ENCODE measurements at places on chromosomes 4 and X. TPM values are rescaled to one million over a fixed set of nuclear protein-coding genes. Genes with fewer than 3 reads are reported as not detected.
A peak's percentile ranks its signal among the peaks of the same experiment; 100 is the strongest.

DNA sequence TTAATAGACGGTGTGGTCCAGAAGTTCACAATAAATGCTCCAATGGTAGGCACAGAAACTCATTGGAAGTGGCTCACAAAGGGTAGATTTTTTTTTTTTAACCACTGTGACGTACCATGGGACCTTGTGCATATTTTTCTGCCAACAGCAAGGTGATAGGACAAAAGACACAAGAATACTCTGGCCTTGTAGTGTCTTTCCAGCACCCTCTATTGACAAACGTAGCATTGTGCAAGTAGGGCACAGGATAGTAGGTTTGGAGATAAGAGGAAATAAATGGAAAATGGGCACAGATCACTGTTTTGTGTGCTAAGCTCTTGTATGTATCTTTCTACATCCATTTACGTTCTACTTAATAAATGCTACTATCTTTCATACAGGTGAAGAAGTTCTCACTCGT is 2054.9 kb downstream of the PCDH7 start:
- DNase-seq = no peak
- H3K36me3 ChIP-seq = no peaks in the 10 kb centered on the region

- no peak overlapping the region for H3K4me3 ChIP-seq
- H3K36me3 ChIP-seq = no peaks in the 10 kb centered on the region
- H3K4me1 ChIP-seq = no peaks in the 10 kb centered on the region
- no peaks in the 10 kb centered on the region for H3K27me3 ChIP-seq
- H3K27ac ChIP-seq = no peak overlapping the region
These were observed 286.9 kb downstream of the ZNF674 start for GRCh38 chrX:46258356-46258755.

The UGT2B17 gene
- total RNA-seq = 0.18 TPM

DNA sequence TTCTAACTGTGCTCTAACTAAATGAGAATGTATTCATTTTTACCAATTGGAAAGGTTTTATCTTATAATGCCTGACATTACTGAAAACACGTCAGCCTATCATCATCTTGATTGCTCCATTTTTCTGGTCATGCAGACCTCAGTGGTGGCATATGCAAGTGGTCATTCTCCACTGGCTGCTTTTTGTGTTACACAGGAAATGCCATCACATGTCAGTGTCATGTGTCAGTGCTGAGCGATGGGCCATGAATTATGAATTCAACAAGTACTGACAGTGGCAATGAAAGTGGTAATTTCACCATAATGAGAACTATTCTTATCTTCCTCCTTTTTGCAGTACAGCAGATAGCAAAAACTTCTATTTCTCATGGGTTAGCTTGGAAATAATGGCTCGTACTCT is 190.5 kb downstream of the PACRGL start:
- no peaks in the 10 kb centered on the region for H3K27me3 ChIP-seq
- DNase-seq = no peak
- H3K27ac ChIP-seq = no peak overlapping the region
- H3K4me1 ChIP-seq = no peaks in the 10 kb centered on the region

The NMU gene
- 0.83 TPM for total RNA-seq

The HEPH gene
- total RNA-seq = 11.4 TPM

DNA sequence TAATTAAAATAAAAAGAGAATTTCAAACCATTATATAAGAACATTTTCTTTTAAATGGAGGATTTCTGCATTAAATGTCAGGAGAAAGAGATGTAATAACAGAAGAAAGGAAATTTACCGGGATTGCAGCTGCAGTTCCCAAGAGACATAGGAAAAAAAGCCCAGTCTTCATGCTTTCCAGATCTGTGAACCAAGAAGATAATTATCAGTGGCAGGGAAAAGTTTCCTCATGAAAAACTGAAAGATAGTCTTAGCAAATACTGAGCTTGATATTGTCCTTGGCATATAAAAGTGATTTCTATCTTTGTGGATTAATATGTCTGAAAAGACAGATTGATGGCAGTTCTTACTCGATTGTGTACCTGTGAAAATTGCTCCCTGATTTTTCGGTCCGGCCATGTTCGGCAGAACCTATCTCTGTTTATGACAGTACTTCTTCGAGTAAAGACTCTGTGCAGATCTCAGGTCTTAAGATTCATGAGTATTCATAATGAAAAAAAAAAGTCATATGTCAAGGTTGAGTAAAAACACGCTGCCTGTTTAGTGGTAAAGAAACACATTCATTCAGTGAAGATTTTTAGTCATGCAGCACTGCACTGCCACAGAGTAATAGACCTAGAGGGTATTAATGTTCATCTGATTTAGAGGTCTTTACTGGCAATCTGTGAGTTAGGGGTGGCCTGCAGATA is 29.6 kb downstream of the SPARCL1 start:
- H3K27me3 ChIP-seq = no peaks in the 10 kb centered on the region
- H3K36me3 ChIP-seq = peaks cover 22% of the 10 kb centered on the region
- DNase-seq = no peak
- no peak overlapping the region for H3K27ac ChIP-seq
- no peak overlapping the region for H3K4me3 ChIP-seq

The TMEM192 gene
- total RNA-seq = 23.3 TPM

The MAGEA2B gene
- not detected for total RNA-seq

The BANK1 gene
- total RNA-seq = 12.2 TPM

GRCh38 chr4:24820541-24820940 is 25.2 kb downstream of the SOD3 start:
- H3K4me3 ChIP-seq = no peak overlapping the region
- H3K27ac ChIP-seq = no peak overlapping the region
- no peaks in the 10 kb centered on the region for H3K4me1 ChIP-seq
- no peak for DNase-seq
- peaks cover 28% of the 10 kb centered on the region for H3K36me3 ChIP-seq

The GAGE13 gene
- not detected for total RNA-seq

GRCh38 chr4:53306729-53307128 is 59.1 kb downstream of the SCFD2 start:
- no peak overlapping the region for H3K4me3 ChIP-seq
- no peak for DNase-seq
- no peaks in the 10 kb centered on the region for H3K36me3 ChIP-seq
- no peaks in the 10 kb centered on the region for H3K27me3 ChIP-seq
- H3K4me1 ChIP-seq = no peaks in the 10 kb centered on the region

The SSX1 gene
- total RNA-seq = not detected

The VEGFD gene
- total RNA-seq = 44.0 TPM

DNA sequence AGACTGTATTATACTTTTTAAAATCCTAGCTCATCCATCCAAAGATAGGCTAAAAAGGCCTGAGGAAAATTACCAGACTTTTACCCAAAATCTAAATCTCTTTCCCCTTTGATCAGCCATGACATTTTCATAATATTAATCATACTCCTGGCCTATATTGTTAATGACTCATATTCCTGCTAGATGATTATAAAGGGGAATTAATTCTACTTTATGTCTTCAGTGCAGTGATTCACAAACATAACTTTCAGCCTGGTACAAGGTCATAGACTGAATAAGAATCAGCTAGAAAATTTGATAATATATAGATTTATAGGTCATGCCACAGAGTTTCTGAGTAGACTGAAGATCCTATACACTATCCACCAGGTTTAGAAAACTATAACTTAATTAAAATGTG is 1905.4 kb downstream of the C4orf33 start:
- no peak overlapping the region for H3K4me3 ChIP-seq
- H3K27me3 ChIP-seq = no peaks in the 10 kb centered on the region
- H3K4me1 ChIP-seq = no peaks in the 10 kb centered on the region
- DNase-seq = no peak
- H3K36me3 ChIP-seq = no peaks in the 10 kb centered on the region
- H3K27ac ChIP-seq = no peak overlapping the region

The TEX11 gene
- not detected for total RNA-seq

DNA sequence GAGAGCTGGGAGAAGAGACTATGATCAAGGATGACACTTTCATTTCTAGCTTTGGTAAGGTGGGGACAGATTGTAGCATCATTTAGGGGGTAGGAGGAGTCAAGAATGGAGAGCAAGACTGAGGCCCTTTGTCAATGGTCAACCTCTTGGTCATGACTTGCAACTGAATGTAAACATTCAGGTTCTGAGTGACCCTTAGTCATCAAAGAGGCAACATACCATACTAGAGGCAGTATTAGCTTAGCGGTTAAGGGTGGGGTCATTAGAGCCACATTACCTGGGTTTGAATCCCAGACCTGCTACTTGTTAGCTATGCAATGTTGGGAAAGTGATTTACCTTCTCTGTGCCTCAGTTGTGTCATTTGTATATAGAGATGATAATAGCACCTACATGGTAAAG is 76.5 kb downstream of the MED28 start:
- H3K27me3 ChIP-seq = no peaks in the 10 kb centered on the region
- no peaks in the 10 kb centered on the region for H3K36me3 ChIP-seq
- no peak overlapping the region for H3K4me3 ChIP-seq
- no peak for DNase-seq
- H3K4me1 ChIP-seq = no peaks in the 10 kb centered on the region
- H3K27ac ChIP-seq = no peak overlapping the region

DNA sequence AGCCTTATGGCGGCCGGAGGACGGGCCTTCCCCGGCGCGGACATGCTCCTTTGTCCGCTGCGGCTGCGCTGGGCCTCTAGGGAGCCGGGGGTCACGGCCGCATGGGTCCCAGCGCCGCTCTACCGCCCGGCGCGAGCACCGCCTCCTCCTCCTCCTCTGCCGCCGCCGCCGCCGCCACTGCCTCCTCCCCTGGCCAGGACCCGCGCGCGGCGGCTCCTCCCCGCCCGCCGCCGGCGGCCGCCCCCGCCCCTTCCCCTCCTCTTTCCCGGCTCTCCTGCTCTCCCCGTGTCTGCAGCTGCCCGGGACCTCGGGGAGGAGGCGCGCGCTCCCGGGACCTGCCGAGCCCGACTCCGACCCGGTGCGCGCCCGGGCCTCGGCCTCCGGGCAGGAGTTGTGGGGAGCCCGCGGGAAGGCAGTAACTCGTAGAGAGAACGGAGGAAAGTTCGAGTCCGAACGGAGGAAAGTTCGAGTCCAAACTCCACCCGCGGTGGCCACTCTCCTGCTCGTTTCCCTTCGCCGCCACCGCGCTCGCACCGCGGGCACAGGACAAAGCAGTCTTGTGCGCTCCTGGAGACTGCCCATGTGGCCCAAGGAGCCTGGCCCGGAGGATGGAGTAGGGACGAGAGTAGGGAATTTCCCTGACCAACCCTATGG is at the start of gene ADGRA3:
Gene ADGRA3, minus strand, starts transcription at position 179 of the 654 bp plus-strand sequence. CDS start 282 bp downstream, outside the sequence.
- no peaks in the 10 kb centered on the region for H3K36me3 ChIP-seq
- peak within 1 kb of the TSS; percentile 63 for H3K4me3 ChIP-seq
- peak within 1 kb of the TSS; percentile 65 for H3K27ac ChIP-seq
- H3K4me1 ChIP-seq = no peaks in the 10 kb centered on the region
- peak; percentile 78 for DNase-seq

The PPM1K gene
- total RNA-seq = 36.5 TPM

DNA sequence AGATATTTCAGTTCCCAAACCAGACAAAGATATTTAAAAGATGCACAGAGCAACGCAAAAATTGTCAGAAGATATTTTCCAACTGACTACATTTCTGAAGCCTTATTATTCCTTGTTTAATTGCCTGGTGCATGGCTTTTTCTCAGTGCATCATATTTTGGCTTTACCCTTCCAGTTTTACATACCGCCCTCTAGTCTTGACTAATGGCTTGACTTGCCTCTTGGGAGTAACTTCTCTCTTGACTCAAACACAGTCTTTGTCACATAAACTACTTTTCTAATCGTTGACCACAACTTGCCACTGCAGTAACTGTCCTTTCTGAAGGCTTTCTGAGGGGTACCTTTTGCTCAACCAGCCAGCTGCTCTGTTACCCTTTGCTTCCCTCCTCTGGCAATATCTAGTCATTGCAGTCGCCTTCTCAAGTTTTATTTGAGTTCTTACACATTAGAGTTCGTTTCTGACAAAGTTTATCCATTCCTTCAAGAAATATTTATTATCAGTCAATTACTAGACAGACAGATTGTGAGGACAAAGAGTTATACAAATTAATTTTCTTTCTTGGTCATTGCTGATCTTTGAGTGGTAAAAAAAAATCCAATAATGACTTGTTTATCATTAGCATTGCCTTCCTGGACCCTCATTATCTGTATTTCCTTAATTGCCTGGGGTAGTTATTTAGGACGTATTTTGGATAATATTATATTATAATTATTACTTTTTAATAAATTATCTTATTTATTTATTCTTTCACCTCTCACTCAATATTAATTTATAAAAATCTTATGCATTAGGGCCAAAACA is 506.9 kb upstream of the PCDH10 start:
- no peak overlapping the region for H3K4me3 ChIP-seq
- H3K27ac ChIP-seq = no peak overlapping the region
- no peaks in the 10 kb centered on the region for H3K36me3 ChIP-seq
- no peak for DNase-seq

DNA sequence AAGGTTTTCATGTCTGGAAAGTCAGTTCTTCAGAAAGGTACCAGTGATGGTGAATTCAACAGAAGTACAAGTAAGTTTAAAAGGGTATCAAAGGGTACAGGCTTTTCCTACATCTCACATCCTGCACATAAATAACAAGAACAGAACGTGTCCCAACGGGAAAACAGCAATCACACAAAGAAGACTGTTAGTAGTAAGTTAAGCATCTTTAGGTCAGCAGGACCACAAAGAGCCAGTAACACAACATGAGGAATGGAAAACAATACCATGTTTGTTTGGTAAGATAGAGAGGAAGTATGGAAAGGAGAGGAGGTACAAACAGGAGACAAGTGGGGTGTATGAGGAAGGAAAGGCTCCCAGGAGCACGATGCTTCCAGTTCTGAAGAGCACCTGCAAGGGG is 43.2 kb downstream of the SAT1 start:
- H3K4me3 ChIP-seq = no peak overlapping the region
- no peaks in the 10 kb centered on the region for H3K27me3 ChIP-seq
- DNase-seq = no peak
- H3K36me3 ChIP-seq = no peaks in the 10 kb centered on the region
- no peak overlapping the region for H3K27ac ChIP-seq

The CT47B1 gene
- not detected for total RNA-seq

DNA sequence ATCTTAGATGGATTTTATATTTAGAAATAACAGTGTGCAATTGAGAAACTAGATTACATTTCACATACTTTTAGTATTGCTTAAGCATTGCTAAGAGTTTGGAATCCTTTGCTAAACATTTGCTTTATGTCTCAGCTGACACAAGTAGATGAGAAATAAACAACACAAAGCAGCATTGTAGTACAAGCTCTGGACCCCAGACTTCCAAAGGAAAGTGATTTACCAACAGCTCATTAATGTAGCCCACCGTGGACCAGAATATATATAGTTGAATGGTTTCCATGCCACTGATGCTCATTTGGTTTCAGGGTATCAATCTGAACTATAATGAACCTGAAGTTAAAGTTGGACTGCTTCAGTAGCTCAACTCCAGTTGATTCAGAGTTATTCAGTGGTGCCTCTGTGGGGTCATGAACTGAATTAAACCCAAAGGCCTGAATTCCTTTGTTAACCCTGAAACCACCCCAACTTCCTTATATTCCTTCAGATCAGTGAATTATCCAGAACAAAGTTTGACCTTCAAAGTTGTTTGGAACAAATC is 132.1 kb upstream of the NEIL3 start:
- H3K4me1 ChIP-seq = no peaks in the 10 kb centered on the region
- no peaks in the 10 kb centered on the region for H3K36me3 ChIP-seq
- no peak overlapping the region for H3K4me3 ChIP-seq
- H3K27me3 ChIP-seq = no peaks in the 10 kb centered on the region

The NDST3 gene
- total RNA-seq = 0.06 TPM

- no peaks in the 10 kb centered on the region for H3K27me3 ChIP-seq
- H3K36me3 ChIP-seq = no peaks in the 10 kb centered on the region
- H3K4me3 ChIP-seq = no peak overlapping the region
- no peak overlapping the region for H3K27ac ChIP-seq
- DNase-seq = peak; percentile 54
These were observed 45.1 kb downstream of the CHM start for GRCh38 chrX:86002076-86002896.

GRCh38 chrX:69424910-69425309 is 79.2 kb upstream of the NALF2 start:
- H3K27ac ChIP-seq = no peak overlapping the region
- H3K4me3 ChIP-seq = no peak overlapping the region
- H3K36me3 ChIP-seq = no peaks in the 10 kb centered on the region
- H3K27me3 ChIP-seq = no peaks in the 10 kb centered on the region
